ENCODE measurements at places on chromosomes 7 and 10.

GRCh38 chr10:29096303-29096824, 192.5 kb upstream of the LYZL1 start:
- DNase-seq: no peak

DNA sequence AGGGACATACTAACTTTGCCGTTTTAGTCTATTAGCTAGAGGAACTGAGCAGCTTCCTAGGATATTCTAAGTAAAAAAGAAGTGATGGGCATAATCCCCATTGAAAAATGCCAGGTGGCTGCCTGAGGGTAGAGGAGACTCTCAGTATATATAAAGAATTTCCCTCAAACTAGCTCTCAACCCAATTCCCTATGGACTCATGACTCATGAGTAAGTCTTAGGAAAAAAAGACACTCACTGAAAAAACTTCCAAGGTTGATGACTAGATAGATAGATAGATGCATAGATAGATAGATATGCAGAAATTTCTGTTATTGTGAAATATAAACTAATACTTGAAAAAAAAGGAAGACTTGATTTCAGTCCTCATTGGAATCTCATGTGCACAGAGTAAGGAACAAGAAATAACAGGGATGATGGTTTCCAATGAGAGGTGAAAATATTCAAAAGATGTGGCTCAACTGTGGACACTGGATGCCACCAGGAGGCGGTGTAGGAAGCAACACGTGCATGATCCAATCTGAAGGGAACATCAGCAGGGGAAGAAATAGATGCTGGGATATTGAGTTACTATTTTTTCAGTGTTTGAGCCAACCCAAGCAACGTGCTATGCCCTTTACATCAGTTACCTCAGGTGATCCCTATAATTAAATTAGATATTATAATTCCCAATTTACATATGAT, 711.0 kb upstream of the LRRTM3 start:
- no peak for DNase-seq

DNA sequence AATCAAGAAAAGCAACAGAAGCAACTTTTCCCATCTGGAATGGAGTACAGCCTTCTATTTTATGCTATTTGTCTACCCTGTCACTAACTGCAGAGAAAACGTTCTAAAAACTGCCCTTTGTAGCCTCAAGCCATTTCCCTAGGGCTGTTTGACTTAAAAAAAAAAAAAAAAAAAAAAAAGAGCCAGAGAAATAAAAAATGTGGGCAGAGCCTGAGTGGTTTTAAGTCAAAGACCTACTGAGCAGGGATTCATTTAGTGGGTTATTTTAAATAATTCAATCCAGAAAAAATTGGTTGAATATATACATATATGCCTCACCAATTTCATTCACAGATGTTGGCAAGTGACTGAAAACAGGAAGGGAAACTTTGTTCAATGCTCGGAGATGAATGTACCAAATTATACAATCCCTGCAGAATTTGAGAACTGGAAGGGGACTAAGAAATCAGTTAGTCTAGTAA, 75.2 kb downstream of the PPP1R3C start:
- DNase-seq: no peak

DNA sequence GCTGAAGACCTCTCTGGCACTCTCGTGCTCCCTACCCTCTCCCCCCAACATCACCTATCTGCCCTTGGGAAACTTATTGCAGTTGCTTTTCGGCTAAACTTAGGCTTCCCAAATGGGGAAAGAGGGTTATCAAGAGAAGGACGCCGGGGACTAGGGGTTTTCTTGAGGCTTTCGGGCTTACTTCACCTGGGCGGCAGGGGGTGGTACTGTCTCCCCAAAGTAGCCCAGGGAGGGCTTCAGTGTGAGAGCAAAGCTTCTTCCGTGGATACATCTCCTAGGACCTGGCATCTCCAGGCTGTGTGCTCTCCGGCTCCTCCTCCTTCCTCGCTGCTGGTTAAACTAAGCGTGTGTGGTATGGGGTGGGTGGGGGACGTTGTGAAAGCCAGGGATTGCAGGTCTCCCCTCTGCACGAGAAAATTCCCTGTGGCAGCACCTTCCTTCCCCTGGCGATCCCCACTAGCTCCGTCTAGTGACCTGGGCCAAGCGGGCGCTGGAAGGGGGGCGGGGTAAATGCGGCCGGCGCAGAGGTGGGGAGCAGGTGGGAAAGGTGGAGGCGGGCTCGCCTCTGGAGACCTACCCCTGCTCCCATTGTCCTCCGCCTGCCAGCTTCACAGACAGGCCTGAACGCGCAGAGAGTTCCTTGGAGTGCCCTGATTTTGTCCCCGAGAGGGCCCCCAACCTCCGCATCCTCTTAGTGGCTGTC, 1.1 kb downstream of the PLXDC2 start:
- DNase-seq: no peak

- no peak for DNase-seq
These were observed 104.9 kb upstream of the KCND2 start for GRCh38 chr7:120168066-120168465.

DNA sequence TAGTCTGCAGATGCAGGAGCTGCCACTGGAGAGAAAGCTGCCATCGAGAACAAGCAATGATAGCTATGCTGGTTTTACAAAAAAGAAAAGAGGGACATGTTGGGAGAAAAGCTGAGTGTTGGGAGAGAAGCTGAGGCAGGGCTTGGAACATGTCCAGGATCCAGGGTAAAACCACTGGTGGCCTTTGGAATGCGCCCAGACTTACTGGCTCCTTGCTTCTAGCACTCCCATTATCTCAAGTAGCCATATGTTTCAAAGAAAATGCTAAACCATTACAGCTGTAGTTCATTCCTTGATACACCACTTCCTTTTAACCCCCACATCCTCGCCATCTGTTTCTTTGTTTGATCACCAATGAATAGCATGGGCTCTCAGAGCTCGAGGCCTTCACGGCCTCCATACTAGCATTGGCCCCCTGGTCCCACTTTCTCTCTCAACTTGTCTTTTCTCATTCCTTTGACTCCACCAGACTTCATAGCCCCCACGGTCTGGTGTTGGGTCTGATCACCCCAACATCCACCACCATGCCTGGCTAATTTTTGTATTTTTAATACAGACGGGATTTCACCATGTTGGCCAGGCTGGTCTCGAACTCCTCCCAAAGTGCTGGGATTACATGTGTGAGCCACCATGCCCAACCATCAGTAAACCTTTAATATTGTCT, 23.8 kb upstream of the PLAC9 start:
- DNase-seq: no peak

DNA sequence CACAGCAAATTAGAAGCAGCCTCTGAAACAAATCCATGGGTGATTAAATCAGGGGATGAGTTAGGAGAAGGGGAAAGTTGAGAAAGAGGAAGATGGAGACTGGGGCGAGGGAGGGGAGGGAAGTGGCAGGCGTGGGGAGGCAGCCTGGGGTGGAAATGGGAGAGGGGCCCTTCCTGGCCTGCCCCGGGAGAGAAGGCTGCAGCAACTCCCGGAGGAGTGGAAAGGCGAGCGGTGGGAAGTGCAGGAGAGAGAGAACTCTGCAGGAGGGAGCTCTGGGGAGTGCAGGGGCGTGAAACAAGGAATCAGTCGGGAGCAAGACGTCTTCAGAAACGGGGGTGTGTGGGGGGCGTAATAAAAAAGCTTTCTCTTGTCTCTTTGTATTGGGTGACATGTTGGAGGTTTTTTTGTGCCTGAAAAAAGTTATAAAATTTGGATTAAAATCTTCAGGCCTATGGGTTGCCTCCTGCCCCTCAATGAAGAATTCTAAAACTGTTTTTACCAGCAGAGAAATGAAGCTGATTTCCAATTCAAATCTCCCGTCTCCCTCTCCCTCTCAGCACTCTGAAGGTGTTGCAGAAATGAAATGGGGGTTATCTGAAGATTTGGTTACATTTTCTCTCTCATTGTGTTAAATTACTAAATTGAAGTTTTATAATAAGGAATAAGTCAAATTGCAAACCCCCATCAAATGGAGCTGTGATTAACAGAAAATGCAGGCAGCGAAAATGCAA, 4.7 kb upstream of the UNCX start:
- DNase-seq: no peak

DNA sequence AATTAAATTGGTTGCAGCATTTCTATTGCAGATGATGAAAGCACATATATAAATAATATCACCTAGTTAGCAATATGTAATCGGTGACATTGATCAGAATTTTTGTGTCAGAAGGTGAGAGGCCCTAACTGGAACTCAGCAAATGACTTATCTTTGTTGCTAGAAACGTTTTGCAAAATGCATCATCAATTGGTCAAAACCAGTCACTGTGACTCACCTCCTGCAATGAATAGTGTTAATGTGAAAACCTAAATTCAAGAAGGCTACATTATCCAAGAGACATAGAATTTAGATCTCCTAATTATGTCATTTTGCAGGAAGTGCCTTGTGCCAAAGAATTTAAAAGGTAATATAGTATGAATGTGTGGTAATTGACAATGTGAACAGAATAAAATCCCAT, 9.8 kb upstream of the PNLIPRP3 start:
- no peak for DNase-seq

GRCh38 chr7:140645166-140645900, 4.7 kb upstream of the DENND2A start:
- no peak for DNase-seq

- DNase-seq: no peak
These were observed 97.5 kb downstream of the RPS24 start for GRCh38 chr10:78130966-78131710.

- no peak for DNase-seq
These were observed 84.9 kb upstream of the AGK start for GRCh38 chr7:141466151-141466904.

DNA sequence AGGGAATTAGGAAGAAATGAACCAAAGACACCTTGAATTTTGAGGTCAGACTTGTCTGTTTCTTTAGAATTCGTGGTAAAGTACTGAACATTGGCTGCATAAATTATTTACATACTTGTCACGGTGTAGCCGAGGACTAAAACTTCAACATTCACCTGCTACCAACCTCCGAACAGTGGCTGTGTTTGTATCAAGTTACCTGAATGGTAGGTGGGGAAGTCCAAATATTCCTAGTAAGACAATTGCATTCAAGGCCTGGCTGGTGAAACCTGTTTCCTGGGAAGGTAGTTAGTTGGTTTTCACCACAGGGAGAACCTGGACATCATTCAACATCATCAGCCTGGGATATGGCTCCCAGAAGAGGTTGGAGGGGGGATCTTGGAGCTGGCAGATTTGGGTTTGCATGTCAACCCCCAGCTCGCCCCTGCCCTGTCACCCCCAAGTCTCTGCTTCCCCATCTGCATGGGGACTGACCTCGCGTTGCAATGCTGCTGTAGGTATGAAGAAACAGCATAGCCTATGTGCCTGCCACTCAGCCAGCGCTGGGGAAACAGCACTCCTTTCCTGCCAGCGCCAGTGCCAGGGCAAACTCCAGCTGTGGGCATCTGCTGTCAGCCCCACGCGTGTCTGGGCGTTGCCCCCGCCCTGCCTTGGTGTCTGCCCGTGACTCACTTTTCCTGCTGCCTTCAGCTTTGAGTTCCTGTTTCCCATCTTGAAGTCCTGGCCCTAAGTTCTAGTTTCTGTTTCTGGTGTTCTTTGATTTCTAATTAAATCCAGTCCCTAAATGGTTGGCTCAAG, 12.7 kb upstream of the LARP4B start:
- no peak for DNase-seq

Data from cortex of kidney (tissue), 1 donor.